ENCODE measurements at places on chromosomes 7 and 10.
A peak's percentile ranks its signal among the peaks of the same experiment; 100 is the strongest.

GRCh38 chr7:22549667-22550513 is 49.9 kb upstream of the STEAP1B start:
- DNase-seq = peak; percentile 93

- DNase-seq = no peak
These were observed 335.6 kb upstream of the HGF start for GRCh38 chr7:82105463-82105862.

DNA sequence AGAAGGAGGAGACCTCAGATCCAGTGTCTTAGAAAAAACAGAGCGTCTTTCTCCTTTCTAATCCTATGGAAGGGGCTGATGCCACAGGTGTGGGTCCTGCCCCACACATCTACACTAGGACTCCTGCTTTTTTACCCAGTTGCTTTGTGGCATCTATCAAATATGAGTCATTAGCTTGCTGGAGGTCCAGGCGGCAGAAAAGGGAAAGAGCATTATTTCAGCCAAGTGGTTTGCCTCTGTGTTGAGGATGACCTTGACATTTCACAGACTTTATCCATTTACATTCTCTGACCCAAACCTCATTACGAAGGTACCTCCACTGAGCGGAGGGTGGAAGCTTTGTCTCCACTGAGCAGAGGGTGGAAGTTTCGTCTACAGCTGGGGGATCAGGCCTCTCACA is 308.4 kb upstream of the KLF6 start:
- DNase-seq = no peak

- no peak for DNase-seq
These were observed 138.7 kb upstream of the PCLO start for GRCh38 chr7:83301416-83301815.

DNA sequence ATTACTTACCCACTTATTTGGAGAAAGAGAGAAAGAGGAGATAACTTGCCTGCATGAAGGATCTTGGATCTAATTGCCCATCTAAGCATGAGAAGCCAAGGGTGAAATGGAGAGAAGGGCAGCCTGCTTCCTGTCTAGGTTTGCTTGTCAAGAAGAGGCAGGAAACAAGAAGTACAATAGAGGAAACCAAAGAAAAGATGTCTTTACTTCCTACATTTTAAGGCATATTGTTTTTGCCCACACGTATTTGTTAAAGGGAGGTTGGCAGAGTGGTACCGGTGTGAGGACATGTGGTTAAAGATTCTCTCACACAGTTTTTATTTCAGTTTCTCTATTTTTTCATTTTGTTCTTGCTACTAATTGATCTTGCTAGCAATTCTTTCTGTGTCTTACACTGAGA is 6.0 kb upstream of the TAS2R38 start:
- DNase-seq = no peak

DNA sequence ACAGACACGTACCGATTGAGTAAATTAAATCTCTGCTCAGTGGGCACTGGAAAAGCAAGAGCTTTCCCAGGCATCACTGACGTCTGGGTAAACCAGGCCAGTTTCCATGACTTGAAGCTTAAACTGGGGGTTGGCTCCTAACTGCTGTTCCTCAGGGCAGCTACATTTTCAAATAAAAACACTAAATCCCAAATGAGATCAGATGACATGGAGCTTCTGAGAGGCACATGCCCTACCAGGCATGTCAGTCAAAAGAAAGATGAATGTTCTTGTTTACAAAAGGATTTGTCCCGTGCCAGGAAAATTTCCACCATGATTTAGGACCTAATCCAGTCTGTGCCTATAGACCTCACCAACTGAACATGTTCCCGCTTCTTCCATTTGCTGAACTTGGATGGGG is 220.2 kb downstream of the KCNMA1 start:
- no peak for DNase-seq

DNA sequence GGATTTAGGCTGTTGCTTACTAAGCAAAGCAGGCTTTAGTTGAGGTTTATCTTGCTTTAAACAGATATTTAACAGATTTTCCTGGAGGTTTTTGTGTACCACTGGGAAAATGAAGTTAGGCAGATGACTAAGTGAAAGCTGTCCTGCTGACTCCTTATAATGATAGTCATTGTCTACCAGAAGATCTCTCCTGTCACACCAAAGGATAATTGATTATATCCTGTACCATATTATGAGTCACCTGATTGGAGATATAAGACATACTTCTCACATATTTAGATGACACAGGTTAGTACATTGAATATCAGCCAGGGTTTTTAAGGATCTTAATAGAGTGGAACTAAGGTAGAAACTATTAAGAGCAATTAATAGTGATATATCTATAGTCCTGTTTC is 68.4 kb downstream of the PTEN start:
- DNase-seq = no peak

GRCh38 chr7:47610506-47611044 is 28.7 kb upstream of the TNS3 start:
- DNase-seq = no peak

DNA sequence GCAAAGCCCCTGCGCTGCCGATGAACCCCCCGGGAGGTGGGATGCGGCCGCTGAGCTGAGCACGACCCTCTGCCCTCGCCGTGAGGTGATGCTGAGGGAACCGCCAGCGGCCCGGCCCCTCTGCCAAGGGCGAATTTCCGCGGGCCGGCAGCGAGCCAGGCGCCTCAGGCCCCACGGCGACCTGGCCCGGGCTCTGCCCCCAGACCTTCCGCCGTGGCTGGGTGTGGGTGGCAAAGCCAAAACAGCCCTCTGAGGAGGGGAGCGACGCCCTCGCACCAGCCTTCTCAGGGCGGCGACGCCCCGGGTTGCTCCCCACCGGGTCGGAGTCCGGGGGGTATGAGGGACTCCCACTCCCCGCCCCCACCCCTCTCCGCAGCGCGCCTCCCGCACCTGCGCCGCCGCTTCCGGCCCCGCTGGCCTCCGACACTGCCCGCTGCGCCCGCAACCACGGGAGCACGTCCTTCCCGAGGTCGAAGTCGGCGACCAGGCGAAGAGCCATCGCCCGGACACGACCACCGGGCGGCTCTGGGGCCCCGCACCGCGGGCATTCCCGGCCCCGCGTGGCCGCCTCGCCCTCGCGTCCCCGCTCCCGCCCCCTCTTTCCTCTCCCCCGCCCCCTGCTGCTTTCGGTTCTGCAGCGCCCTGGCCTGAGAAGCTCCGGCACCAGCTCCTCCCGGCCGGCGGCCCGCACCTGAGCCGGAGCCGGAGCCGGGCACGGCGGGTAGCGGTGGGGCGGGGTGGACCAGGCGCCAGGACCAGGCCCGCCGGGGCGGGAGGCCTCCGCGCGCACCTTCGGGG is at the start of gene GSAP:
GSAP (minus strand) TSS at position 527 of the 798 bp plus-strand sequence; CDS start at position 499, 28 bp downstream.
- DNase-seq = peak; percentile 74

DNA sequence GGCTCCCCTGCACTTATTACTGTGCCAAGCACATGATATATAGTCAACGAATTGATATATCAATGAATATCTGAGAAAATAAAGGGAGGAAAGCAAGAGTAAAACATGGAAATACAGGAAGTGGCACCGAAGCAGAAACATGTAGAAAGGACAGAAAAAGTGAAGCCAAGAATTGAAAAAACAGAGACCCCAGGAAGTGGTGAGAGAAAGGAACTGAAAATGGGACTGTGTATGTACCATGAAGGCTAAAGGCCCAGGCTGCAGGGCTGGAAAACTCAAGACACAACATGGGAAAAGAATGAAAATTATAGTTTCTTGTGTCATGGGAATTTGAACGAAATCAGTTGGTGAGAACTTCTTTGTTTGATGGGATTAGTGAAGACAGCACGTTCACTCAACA is 60.6 kb downstream of the MAP3K8 start:
- DNase-seq = no peak

DNA sequence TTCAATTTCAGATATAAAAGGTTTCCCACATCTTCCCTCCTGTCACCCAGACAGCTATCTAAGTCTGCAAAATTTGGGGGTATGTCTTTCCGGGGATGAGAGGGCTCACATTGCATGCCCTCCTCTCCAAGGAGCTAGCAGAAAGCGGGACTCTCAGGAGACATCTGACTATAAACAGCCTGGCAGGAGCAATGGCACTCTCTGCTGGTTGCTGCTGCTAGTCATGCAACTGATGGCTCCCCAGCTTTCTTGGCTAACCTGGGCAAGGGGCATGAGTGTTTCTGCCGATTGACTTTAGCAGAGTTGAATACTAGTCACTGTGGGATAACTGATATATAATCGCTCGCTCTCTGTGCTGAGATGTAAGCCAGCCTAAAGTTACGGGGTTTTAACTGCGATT is 12.0 kb downstream of the TBX20 start:
- DNase-seq = no peak

DNA sequence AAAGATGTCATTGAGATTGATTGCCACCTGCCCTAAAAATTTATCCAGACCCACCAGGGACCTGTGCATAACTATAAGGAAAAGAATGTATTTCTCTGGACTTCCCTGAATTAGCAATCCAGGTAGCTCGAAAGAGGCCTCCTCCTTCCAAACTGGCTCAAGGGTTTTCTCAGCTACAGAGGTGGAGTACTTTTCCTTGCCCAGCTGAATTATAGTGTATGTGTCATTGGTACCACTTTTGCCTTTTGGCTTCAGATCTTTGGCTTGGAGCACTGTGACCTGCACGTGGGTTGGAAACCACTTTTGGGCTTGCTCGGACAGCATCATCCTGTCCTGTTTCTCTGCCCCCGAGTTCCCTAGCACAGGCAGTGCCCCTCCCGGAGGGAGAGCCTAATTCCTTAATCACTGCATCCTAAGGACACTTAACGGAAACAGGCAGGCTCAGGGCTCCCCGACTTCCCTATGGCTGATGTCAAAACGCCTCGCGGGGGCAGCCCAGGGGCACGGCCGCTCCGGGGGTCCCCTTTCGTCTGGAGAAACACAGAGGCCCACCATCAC is 825 bp downstream of the RAB11FIP2 start:
- peak; percentile 65 for DNase-seq
